CD4-positive, CD25-positive, alpha-beta regulatory T cell (primary cell): ENCODE measurements at places on chromosomes 13 and 19. TPM values are rescaled to one million over a fixed set of nuclear protein-coding genes. Genes with fewer than 3 reads are reported as not detected.

TMEM145 gene
- total RNA-seq: not detected

RGCC gene
- 370 TPM for total RNA-seq

ZNF836 gene
- 22.4 TPM for total RNA-seq

ZNF536 gene
- 0.57 TPM for total RNA-seq

STARD13 gene
- not detected for total RNA-seq

KLK1 gene
- total RNA-seq: 0.47 TPM

ATP13A1 gene
- total RNA-seq: 114 TPM

PSG7 gene
- total RNA-seq: not detected

ZNF324B gene
- 6.5 TPM for total RNA-seq

PLD3 gene
- 73.7 TPM for total RNA-seq

METTL21C gene
- total RNA-seq: not detected

PRR19 gene
- not detected for total RNA-seq

ZNF492 gene
- 1.2 TPM for total RNA-seq

SHD gene
- not detected for total RNA-seq

ZNF547 gene
- total RNA-seq: 2.1 TPM

LAIR1 gene
- 33.2 TPM for total RNA-seq

C13orf46 gene
- 21.2 TPM for total RNA-seq

ZNF729 gene
- not detected for total RNA-seq

DLL3 gene
- 0.17 TPM for total RNA-seq

COMP gene
- not detected for total RNA-seq

CGB2 gene
- total RNA-seq: not detected

LIN37 gene
- 11.7 TPM for total RNA-seq

LGALS14 gene
- not detected for total RNA-seq

F10 gene
- total RNA-seq: not detected

RUBCNL gene
- total RNA-seq: not detected

PSG11 gene
- not detected for total RNA-seq

OR4F17 gene
- total RNA-seq: not detected

CAMSAP3 gene
- not detected for total RNA-seq

LDLR gene
- total RNA-seq: 108 TPM

ZNF320 gene
- total RNA-seq: 5.6 TPM

SCEL gene
- total RNA-seq: not detected

CEACAM3 gene
- not detected for total RNA-seq

PGLYRP2 gene
- total RNA-seq: not detected

RNF17 gene
- total RNA-seq: not detected

TNFRSF19 gene
- total RNA-seq: 1.4 TPM

OVOL3 gene
- not detected for total RNA-seq

IL4I1 gene
- total RNA-seq: 3.7 TPM

IZUMO2 gene
- not detected for total RNA-seq

CERS1 gene
- not detected for total RNA-seq

CDC34 gene
- total RNA-seq: 39.2 TPM

HSPB6 gene
- total RNA-seq: not detected

GTF3A gene
- 165 TPM for total RNA-seq

NMRK2 gene
- not detected for total RNA-seq

ZNF296 gene
- total RNA-seq: 3.0 TPM

LHB gene
- not detected for total RNA-seq

INAFM1 gene
- total RNA-seq: 11.0 TPM

MAG gene
- total RNA-seq: not detected

CGB1 gene
- total RNA-seq: not detected

GPR12 gene
- total RNA-seq: not detected

ARHGAP33 gene
- total RNA-seq: 46.7 TPM

CEACAM1 gene
- total RNA-seq: 7.0 TPM

THSD1 gene
- total RNA-seq: 0.79 TPM

EMP3 gene
- 290 TPM for total RNA-seq

ZNF805 gene
- 30.7 TPM for total RNA-seq

ZNF579 gene
- total RNA-seq: 4.2 TPM

SLC6A16 gene
- total RNA-seq: 8.6 TPM

KIR3DL1 gene
- not detected for total RNA-seq

ZNF543 gene
- 4.5 TPM for total RNA-seq
